Aorta (tissue), 5 donors: ENCODE measurements at places on chromosomes 12 and 14.

DNA sequence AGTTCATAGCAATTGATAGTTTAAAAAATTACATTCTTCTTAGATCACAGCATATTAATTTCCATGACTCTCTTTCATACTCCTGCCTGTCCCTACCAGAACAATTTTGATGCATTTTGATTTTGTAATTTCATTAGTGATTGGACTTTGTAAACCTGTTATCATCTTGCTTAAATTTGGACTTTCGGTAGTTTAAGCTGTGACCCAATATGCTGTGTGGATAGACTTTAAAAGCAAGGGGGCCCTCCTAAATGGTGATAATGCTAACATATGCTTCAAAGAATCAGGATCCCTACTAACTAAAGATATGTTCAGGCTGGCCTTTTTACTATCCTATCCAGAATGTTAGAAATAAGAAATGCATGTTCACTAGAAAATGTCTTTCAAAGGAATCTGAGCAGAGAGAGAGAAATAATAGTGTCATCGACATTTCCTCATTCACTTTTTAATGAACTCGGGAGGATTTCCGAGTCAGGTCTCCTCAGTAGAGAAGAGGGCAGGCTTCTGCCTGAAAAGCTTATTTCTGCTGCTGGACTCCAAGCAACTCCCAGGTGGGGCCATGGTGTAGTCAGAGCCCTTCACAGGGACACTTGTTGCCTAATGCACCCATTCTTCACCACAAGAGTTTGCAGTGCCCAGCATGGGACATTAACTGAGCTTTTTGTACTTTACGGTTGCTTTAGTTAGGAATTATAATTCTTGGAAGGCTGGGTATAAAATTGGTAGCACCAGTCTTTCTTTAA is 16.7 kb downstream of the SLC38A4 start:
- DNase-seq: no peak

DNA sequence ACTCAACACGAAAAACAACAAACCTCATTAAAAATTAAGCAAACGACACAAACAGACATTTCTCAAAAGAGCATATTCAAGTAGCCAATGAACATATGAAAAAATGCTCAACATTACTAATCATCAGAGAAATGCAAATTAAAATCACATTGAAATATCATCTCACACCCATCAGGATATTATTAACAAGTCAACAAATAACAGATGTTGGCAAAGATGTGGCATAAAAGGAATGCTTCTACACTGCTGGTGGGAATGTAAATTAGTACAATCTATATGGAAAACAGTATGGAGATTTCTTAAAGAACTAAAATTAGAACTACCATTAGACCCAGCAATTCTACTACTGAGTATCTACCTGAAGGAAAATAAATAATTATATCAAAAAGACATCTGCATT is 182.2 kb downstream of the KITLG start:
- DNase-seq: no peak

GRCh38 chr12:116236148-116236731 is 41.3 kb downstream of the MED13L start:
- DNase-seq: no peak

DNA sequence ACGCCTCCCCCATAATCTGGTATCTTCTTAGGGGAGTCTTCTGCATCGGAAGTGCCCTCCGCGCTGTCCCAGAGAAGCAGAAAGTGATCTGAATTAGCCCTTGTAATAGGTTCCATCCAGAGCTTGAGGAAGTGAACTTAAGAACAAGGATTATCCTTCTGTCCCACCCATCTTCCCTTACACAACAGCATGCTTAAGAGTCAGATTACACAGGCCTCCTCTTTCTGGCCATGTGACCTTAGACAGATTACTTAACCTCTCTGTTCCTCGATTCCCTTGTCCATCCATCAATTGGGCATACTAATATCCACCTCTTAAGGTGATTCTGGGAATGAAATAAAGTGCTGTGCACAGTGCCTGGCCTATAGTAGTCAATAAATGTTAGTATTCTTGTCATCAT is 11.4 kb downstream of the CABP1 start:
- DNase-seq: no peak

DNA sequence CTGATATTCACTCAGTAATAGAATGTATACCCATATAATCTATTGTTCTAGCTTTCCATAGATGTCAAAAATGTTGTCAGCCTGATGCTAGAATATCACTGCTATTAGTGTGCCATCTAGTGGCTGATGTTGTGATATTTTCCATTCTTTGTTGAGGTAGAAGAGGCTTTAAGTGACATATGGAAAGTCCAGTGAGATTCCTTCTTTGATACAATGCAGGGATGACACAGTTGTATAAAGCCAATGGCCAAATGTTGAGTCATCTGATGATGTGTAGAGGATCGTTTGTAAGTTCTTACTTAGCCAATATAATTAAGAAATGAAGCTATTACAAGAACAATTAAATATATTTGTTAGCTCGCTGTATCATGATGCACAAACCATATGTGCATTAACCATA is 58.1 kb upstream of the PCED1B start:
- no peak for DNase-seq

GRCh38 chr12:133081159-133081780 is 547 bp downstream of the ZNF140 start:
- DNase-seq: no peak

DNA sequence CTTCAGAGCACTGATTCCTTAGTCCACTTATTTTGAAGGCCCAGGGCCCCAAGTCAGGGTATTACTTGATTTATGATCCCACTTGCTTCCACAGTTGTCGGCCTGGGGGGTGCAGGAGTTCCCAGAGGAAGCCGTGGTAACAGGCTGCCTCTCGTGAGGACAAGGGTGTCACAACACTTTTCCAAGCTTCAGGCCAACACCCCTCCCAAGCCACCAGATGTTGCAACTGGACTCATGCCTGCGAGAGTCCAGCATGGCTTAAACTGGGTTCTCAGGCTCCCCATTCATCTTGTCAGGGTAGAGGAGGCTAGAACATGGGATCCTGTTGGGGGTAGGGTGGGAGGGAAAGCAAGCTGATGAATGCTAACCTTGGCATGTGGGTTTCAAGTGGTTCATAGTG is 56.1 kb downstream of the BMP4 start:
- no peak for DNase-seq

- peak; percentile 53 for DNase-seq
These were observed 143.4 kb upstream of the CDKN3 start for GRCh38 chr14:54253195-54253947.

DNA sequence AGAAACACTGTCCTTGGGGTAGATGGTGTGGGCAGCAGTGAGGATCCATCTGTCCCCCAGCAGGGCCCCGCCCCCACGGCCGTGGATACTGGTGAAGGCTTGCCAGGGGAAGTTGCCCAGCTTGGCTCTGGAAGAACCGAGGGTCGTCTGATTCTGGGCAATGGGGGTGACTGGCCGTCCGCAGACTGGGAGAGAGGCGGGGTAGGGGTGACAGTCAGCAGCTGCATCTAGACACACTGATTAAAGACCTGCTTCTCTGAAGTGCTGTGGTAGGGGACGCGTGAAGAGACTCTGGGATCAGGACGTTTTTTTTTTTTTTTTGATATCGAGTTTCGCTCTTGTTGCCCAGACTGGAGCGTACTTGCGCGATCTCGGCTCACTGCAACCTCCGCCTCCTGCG is 4.7 kb upstream of the C1R start:
- DNase-seq: no peak

GRCh38 chr14:25570483-25570882 is 520.5 kb upstream of the STXBP6 start:
- DNase-seq: no peak

DNA sequence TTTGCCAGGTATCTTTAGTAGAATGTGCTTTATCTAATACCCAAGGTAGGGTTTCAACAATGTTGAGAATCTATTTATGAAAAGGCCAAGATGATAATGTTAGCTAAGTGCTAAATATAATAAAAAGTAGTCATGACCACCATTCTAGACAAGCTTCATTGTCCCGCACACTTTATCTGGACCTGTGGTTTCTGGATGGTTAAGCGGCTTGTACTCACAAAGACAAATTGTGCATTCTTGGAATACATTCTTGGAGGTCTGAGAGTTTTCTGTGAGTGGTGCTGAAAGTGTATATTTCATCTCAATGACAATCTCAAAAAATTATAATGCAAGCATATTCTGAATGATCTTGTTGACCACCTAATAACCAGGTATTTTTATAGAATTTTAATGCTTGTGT is 646.9 kb downstream of the DIO2 start:
- DNase-seq: no peak

DNA sequence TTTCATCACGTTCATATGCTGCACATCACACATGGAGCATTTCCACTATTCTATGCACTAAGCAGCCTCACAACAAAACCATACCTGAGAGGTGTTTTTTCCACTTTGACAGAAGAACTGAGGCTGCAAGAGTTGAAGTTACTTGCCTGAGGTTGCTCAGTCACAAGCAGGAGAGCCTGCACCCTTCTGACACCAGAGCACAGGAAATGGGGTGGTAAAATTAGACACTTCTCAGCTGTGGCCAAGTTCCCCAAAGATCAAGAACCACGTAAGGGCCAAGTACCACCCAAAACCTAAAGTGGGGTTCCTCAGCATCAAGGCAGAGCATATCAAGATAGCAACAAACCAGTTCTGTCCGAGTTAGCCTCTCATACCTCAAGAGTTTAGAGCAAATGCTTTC is 185.8 kb downstream of the CAPZA3 start:
- DNase-seq: no peak

DNA sequence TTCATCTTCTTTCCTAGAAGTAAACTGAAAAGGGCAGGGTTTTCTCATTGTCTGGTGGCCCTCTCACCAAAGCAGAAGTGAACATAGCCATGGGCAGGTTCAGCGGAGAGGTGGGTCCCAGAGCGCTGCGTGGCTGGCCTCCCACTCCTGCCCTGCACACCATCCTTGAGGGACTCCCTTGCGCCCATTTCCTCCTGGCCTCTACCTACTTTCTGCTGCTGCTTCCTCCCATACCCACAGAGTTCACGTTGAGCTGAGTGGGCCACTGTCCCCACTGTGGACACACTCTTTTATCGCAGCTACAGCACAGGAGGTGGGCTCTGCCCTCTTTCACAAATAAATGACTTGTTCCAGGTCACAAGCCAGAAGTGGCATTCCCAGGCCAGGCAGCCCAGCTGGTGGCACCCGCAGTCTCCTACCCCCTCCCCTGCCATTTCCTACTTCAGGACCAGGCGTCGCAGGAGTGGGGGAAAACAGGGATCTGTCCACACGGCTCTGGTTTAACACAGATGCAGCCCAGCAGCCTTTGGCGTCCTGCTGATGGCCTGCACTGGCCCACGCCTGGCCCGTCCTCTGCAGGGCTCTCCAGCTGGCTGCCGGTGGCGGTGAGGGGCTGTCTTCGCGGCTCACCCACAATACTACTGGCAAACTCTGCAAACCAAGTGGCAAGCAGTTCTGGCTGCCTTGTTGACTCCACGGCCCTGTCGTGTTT is 4.9 kb downstream of the SIVA1 start:
- DNase-seq: no peak

DNA sequence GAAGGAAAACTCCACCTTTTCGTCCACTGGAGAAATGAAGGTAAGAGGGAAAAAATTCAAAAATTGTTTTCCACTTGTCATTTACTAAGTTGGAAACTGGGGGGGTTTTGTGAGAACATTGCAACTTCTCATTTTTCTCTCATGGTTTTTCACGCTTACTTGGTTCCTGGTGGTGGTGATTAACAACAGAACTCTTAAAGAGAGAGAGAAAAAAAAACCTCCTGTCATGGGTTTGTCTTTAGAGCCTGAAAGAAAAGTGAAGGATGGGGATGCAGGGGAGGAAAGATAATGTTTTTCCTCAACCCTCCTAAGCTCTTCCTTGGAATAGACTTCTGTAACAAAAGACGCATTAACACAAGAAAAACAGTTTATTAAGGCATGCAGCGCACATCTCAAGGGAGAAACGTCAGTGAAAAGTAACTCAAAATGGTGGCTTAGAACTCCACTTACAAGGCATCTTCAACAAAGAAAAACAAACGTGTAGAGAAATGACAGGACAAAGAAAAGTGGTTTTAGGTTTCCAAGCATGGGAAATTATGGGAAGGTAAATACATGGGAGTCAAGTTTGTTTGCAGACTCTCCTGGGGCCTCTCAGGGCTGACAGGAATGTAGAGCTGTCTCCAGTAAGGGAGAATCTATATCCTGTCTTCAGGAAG is 81.9 kb upstream of the ATF7IP start:
- DNase-seq: no peak

GRCh38 chr14:68520637-68521556 is 272.0 kb downstream of the ZFP36L1 start:
- DNase-seq: no peak

DNA sequence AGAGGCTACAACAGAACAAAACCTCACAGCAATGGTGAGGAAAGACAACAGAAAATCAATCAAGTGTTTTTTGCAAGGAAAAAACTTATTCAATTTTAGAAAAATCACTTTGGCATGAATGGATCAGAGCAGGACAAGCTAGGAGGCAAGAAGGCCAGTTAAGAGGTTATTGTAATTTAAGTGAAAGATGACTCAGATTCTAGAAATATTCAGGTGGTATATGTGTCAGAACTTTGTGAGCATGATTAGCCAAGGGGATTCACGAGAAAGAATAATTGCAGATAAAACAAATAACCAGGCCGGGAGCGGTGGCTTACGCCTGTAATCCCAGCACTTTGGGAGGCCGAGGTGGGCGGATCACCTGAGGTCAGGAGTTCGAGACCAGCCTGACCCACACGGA is 12.7 kb downstream of the GCH1 start:
- no peak for DNase-seq

GRCh38 chr12:19000836-19001235 is 128.7 kb upstream of the PLEKHA5 start:
- DNase-seq: no peak

- no peak for DNase-seq
These were observed 44.7 kb downstream of the KCTD10 start for GRCh38 chr12:109432431-109432830.

GRCh38 chr12:130764073-130764472 is 48.0 kb upstream of the RIMBP2 start:
- no peak for DNase-seq

GRCh38 chr14:75379246-75379929 is 48.4 kb upstream of the JDP2 start:
- DNase-seq: no peak

- peak; percentile 82 for DNase-seq
These were observed 44.6 kb downstream of the MLXIP start for GRCh38 chr12:122123051-122123760.

GRCh38 chr14:38987781-38988180 is 115.3 kb downstream of the SEC23A start:
- DNase-seq: no peak

DNA sequence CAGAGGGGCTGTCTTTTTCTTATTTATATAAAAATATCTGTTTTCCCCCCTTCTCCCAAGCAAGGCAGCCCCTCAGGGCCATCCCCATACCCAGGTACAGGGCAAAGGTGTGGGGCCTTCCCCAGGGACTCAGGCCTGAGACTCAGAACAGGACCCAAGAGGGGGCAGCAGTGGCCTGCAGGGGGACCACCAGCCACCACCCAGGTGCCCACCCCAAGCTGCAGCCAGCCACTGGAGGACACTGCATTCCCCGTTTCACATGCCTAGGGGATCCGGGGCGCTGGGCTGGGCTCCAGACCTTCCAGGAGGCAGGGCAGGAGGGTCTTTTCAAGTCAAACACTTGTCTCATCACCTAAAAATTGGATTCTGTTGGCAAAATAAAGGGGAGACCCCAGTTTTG is 83.3 kb downstream of the SCARB1 start:
- DNase-seq: no peak

- DNase-seq: peak; percentile 73
These were observed at the start of gene RASSF9 for GRCh38 chr12:85836197-85837090. Gene RASSF9 (minus strand): TSS chr12:85836409. CDS start chr12:85836201, 208 bp downstream.
